Activated CD4-positive, CD25-positive, alpha-beta regulatory T cell (primary cell): ENCODE measurements at places on chromosomes 1 and 21.

GRCh38 chr1:89758156-89758555 lies 62.7 kb upstream of the LRRC8D start:
- DNase-seq = no peak

- no peak for DNase-seq
Measured at GRCh38 chr1:239810061-239810481, 281.6 kb upstream of the FMN2 start.

DNA sequence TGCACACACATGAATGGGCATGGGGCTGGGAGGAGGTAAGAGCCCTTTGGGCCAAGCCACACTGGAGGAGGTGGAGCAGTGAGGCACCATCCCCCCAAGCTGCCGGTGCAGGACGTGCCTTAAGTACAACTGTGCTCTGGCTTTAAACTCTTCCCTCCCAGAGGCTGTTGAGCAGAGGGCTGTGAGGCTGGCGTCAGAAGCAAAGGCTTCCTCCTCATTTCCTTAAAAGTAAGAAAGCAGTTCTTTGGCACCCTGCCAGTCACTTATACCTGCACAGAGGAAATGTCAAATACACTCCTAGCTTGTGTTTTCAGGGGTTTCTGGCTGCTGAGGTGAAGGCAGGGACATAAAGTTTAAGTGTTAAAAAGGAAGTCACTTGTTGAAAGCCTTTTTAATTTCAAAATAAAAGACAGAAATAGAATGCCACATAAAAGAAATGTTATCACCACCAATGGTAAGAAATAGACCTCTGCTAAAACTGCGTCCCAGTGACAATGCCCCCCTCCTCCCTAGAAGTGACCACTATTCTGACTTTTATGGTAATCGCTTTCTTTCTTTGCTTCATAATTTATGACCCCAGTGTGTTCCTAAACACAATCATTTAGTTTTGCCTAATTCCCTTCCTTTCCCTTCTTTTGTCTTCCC lies 33.0 kb downstream of the LAMC2 start:
- DNase-seq = no peak

DNA sequence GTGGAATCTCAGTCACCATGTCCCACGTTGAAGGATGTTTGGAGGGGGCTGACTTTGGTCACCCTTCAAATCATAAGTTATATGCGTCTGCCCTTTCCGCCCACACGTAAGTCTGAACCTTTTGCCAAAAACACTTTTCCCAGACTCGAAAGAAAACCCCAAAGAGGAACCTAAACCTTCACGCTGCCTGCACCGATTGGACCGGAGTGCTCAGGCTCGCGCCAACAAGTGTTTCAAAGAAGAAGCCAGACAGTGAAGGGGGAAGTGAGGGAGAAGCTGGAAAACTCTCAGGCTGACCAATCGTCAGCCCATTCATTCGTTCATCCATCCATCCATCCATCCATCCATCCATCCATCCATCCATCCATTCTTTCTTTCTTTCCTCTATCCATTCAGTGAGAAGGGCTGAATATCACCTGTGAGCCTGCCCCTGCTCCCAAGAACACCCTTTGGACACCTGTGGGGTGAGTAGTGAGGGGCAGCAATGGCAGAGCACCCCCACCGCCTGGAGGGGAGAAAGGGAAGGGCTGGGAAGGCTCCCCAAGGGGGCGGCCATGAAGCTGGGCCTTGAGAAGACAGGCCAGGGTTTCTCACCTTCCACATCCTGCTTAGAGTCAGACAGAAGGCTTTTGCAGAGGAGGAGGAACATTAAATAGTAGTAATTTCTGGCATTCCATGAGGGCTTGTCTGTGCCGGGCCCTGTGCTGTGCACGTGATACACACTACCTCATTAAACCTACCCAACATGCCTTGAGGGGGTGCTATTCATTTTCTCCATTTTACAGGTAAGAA lies 27.1 kb upstream of the RUNX3 start:
- no peak for DNase-seq

DNA sequence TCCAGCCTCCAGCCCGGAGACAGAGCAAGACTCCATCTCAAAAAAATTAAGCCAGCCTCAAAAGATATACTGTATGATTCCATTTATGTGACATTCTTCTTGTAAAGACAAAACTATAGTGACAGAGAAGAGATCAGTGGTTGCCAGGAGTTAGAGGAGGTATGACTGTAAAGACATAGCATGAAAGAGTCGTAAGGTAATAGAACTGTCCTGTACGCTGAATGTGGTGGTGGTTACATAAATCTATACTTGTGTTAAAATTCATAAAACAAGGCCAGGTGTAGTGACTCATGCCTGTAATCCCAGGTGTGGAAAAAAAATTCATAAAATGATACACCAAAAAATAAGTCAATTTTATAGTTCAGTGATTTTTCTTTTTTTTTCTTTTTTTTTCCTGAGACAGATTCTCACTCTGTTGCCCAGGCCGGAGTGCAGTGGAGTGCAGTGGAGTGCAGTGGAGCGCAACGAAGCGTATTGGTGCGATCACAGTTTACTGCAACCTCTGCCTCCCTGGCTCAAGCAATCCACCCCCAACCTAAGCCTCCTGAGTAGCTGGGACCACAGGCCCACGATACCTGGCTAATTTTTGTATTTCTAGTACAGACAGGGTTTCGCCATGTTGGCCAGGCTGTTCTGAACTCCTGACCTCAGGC lies 84.9 kb upstream of the CXADR start:
- no peak for DNase-seq

DNA sequence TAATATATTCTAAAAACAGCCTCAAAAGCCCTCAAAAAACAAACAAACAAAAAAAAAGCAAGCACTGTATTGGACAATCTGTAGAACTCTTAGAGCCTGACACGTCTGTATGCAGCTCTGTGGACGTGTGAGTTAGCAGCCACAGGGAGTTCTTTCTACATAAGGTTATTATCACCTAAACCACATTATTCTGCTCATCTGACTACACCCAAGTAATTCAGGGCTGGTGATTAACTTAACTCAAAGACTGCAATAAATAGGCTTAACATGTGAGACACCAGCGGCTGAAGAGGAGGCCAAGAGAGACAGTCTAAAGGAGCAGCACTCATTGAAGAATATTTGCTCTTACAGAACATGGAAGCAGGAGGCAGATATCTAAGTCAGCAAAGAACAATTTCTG lies 316.0 kb downstream of the VAV3 start:
- no peak for DNase-seq

DNA sequence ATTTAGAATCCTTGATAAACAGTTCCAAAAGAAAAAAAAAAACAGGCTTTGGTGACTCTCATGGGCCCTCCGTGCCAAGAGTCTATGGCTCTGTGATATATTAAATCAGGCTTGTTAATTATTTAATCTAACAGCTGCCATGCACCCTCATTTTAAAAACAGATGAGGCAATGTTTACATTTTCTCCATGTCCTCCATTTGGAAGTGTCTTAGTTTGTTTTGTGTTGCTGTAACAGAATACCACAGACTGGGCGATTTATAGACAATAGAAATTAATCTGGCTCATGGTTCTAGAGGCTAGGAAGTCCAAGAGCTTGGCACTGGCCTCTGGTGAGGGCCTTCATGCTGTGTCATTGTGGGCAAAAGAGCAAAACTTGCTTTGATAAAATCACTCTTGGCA lies 58.0 kb downstream of the B3GALT5 start:
- DNase-seq = no peak

DNA sequence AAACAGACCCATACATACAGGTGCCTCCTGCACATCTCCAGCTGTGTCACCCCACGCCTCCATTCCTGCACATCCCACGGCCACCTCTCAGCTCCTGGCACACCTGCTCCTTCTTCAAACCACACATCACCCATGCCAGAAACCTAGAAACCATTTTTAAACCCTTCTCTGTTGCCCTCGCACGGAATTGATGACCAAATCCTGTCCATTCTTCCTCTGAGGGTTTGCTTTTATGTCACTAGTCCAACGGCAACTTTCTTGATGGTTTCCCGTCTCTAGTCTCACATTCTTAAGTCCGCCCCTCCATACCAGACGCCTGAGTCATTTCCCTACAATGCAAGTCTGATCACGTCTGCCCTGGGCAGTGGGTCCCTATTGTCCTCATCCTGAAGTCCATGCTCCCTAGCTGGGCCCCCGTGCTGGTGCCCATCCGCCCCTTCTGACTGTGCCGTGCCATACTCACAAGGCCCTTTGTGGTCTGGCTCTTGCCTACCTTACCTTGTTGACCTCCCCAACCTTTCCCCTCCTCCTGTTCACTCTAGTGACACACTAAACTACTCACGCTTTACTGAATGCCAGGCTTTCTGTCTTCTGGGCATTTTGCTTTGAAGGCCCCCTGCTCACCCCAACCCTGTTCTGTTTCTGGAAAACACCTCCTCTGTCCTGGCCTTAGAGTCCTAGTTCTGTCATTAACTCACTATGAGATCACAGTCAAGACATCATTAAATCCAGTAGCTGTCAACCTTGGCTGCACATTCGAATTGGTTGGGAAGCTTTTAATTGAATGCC lies 17.6 kb downstream of the SLC2A1 start:
- no peak for DNase-seq

DNA sequence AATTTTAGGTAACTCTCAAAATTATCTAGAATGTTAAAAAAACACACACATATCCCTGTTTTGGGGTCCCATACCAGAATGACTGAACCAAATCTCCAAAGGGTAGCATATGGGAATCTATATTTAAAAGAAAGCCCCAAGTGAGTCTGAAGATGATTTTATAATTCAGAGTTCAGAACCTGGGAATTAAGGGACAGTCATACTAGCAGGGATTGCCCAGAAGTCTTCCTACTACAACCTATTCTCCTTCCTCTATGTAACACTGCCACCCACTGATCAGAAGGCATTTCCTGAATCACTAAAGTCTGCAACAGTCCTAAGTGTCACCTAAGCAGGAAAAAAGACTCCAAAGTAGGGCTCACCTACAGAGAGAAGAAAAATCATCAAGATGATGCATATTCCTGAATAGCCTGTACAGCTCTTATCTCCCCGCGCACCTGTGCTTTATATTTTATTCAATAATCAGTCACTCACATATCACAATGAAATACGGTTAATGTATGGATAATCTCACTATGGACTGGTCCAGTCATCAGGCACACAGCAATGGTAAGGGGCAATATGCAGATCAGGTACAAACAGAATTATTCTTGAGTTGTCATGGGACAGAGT lies 4.9 kb downstream of the RGS1 start:
- no peak for DNase-seq

- no peak for DNase-seq
Measured at GRCh38 chr1:172360985-172361384, 59.5 kb upstream of the C1orf105 start.

- DNase-seq = no peak
Measured at GRCh38 chr1:109527098-109527811, 12.4 kb upstream of the GPR61 start.

DNA sequence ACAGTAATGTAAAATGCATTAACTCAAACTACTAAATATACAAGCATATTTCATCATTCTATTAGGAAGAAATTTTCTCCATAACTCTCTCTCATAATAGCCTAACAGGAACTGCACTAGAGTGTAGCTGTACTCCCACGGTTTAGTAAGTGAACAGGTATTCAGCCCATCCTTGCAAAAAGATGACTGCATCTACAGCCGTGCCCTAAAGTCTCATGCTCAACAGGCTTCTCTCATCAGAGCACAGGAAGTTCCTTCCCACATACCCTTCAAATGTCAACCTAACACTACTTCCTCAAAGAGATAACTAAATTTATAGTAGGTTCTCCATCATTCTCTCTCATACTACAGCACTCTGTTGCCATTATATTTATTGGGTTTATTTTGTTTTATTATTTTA lies 251.6 kb downstream of the AKT3 start:
- DNase-seq = no peak

GRCh38 chr21:28959367-28960099 lies 33.1 kb downstream of the LTN1 start:
- DNase-seq = no peak

DNA sequence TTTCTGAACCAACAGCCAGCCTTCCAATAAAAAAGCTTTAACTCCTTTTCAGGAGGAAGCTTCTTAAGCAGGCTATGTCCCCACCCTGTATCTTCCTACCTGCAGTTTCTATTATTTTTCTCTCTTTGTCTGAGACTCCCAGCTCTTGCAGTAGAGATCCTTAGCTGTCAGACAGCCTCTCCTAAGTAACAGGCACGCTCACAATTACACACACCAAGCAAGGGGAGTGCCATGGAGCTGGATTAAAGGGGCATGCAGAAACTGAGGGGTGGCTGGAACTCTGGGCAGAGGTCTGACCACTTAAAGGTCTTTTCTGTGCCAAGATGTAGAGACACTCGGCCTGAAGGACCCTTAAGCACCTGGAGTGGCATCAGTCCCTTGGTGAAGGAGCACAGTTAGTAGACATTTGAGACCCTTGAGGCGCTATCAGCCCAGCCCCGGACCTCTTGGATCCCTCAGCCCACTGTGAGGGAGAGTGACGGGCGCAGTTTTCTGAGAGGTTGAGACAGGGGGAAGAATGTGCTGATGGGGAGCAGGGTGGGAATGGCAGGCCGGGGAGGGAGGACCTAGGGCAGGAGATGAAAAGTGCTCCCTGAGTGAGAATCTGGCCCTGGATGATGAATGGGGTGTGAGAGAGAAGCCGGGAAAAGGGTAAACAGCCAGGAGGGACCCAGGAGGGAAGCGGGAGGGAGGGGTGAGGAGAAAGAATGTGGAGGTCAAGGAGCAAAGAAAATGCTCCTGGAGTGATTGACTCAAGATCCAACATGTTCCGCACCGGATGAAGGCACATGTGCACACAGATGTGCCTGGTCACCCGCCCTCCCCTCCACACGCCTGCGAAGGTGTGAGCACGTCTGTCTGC lies 13.3 kb downstream of the PLXNA2 start:
- DNase-seq = no peak

GRCh38 chr1:198185146-198185545 lies 28.3 kb downstream of the NEK7 start:
- DNase-seq = no peak

DNA sequence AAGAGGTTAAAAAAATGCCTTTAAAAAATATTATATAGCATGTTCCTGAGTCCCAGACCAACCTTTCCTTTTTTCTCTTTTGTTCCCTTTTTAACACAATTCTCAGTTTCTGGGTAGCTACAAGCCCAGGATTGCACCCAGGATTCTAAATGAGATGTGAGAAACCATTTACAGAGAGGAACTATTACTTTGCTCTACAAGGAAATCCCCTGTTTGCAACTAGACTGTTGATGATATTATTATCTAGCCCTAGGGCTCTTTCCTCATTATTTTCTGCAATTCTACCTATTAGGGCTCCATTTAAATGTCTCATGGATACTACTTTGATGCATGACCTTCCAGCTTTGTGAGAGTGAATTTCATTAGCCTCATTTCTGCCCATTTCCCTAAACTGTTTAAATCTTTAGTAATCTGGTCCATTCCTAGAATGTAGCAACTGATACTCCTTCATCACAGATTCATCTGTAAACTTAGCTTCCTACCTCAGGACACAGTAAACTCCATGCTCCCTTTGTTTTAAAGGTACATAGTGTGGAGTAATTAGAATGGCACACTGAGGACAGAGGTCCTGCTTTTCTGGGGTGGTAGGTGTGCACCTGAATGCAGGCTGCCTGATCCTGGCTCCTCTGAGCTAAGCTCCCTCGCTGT lies 7.1 kb upstream of the KIF14 start:
- no peak for DNase-seq
